ENCODE measurements at places on chromosomes 16 and 17.

DNA sequence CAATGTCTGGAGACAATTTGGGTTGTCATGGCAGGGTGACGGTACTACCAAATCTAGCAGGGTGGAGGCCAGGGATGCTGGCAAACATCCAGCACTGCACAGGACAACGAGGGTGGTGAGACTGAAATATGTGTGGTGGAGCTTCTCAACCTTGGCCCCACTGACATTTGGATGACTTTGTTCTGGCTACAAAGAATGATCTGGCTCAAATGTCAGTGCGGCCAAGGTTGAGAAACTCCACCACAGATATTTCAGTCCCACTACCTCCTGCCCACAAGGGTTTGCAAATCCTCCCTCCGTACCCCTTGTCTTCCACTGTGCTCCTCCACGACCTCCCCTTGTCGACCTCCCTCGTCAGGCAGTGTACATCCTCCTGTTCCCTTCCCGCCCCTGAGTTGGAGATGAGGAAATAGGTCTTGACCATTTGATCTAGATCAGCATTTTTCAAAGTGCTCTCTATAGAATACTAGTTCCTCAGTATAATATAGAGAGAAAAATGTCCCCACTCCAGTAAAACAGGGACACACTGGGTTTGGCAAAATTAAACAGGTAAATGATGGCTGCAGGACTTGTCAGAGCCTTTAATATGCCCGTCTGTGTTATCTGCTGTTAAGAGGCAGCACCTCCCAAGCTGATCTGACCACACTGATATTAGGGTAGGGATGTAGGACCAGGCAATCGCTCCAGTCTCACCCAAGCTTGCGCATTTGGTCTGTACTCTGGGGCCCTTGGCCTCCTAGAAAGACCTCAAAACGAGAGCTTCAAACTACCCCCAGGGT, 6.8 kb downstream of the OSGIN1 start:
- no peak for DNase-seq

- DNase-seq = no peak
These were observed 126.3 kb upstream of the IRX3 start for GRCh38 chr16:54412777-54413455.

GRCh38 chr17:164303-165235, 16.9 kb downstream of the DOC2B start:
- no peak for DNase-seq

DNA sequence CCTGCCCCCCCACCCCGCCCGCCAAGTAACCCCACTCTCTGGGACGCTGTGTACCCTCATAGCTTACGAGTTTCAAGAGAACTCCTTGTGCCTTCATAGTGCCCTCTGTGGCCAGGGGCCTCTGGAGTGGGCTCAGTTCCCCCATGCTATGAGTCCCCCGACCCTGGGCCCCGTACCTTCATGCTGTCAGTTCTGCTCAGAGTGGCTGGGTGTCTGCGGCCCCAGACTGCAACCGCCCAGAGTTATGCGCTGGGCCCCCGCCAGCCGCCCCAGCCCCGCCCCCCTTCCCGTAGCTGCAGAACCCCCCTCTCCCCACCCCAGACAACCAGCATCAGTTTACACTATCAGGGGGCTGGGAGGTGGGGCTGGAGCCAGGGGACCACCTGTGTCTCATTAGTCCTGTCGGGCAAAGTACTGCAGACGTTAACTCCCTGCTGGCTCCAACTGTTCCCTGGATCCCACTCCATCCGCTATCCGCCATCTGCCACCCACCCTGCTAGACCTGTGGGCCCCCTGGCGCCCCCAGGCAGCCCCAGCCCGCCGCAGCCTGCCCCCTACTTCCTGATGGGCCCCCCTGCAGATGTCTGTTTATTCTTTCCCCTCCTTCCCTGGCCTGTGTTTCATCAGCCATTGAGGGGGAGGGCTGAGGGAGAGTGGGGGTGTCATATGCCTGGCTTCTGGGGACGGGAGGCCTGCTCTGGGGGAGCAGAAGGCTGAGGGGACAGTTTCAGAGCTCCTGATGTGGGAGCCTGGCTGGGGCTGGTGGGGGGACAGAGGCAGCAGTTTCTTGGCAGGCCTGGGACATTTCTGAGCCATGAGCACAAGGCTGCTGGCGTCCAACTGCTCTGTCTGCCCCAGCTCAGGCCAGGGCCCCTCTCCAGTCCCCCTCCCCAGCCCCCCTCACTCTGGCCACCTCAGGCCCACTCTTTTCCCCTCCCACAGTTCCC, at the start of gene MFAP4:
Gene MFAP4, minus strand, starts transcription at position 217 of the 947 bp plus-strand sequence. Its CDS starts 35 bp downstream, at position 182.
- peak; percentile 92 for DNase-seq

DNA sequence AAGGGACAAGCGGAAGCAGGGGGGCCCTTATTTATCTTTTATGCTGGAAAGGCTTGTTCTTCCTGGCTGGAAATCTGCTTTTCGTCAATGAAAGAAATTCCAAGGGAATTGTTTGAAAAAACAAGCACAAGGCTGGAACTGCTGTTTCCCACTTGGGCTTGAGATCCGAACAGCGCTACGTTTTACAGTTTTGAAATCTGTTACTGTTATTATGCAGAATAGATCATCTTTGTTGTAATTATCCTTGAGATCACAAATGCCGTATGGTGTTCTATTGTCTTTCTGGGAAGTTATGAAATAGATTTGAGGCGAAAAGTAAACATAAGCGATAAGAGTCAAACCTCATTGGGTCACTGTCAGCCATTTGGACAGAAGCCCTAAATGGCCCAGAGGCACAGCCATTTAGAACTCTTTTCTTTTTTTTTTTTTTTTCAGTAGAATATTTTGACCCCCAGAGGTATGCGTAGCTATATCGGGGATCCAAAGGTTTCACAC, 223.3 kb downstream of the IRX3 start:
- no peak for DNase-seq

- DNase-seq = peak; percentile 8
These were observed 837 bp upstream of the PRDM7 start for GRCh38 chr16:90077757-90078578.

DNA sequence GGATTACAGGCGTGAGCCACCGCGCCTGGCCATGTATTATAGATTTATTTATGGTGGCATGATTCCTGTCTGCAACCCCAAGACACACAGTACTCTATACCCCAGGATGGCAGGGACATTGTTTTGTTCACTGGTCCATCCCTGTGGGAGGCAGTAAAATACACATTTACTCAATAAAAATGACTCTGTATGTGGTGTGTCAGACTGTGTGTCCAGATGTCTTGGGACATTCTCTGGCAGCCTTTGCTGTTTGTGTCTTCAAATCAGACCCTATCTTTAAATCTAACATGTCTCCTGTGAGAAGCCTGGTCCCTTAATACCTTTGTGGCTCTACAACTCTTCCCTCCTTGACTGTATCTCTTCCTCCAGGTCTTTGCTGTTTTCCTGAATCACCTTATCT, 1.7 kb upstream of the COASY start:
- no peak for DNase-seq

DNA sequence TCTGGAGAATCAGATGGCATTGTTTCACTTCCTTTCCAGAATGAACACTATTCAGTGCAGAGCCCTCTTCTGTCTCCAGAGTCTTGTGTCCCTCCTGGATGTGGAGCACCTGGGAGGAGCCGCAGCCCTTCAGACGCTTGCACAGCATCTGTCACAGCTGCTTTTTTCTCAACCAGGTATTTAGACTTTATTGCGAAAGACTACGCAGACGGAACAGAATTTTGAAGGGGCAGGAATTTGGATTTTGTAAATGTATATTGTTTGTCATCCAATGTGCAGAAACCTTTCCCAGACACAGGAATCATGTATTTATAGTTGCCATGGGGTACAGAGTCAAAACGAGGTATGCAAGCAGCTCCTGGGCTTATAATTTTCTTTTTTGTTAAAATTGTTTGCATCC, 20.4 kb downstream of the HEATR3 start:
- DNase-seq = no peak

DNA sequence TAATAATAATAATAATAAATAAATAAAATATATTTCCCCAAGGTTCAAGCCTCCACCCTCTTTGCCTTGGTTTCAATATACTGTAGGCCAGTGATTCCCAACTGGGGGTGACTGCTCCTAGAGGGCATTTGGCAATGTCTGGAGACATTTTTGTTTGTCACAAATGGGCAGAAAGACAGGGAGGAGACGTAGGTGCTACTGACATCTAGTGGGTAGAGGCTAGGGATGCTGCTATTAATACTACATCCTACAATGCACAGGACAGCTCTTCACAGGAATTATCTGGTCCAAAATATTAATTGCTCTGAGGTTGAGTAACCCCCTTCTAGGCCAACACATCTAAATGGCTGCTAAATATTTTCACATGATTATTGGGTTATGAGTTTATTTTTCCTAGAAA, 12.8 kb upstream of the PRR14 start:
- DNase-seq = peak; percentile 49

GRCh38 chr17:38572669-38573365, 32.9 kb downstream of the SRCIN1 start:
- no peak for DNase-seq

DNA sequence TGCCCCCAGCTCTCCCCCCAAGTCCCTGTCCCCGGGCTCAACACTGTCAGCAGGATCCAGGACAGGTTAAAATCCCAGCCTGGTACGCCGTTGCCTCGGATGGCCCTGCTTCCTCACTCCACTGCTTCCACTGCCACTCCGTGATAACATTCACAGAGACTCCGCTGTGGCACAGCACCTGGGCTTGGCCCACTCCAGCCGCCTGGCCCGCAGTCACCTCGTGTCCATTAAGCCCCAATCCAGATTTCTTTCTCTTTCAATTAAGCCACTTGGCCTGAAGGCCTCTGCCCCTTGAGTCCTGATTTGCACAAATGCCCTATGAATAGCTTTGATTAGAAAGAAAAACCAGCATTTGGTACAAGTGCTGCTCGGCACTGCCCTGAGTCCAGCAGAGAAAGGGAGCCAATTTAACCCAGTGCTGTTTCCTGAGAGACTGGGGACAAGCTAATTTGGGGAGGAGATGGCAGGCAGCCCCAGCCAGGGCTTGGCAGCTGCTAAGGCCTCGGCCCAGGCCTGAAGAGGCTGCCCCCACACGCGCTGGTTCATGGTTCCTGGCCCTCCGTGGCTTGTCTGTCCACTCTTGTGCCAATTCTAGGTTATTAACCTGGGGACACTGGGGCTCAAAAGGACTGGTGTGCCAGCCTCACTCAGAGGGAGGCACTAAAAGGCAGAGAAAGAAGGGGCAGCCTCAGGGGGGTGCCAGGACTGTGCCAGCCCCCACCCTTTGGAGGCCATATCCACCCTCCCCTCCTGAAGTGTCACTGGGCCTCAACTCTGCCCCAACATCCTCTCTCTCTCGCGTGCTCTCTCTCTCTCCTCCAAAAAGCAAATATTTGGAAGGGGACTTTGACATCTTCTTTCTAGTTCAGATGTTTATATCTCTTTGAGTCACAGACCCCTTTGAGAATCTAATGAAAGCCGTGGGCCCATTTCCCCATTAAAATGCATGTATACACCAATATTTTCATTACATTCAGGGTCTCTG, 29.8 kb upstream of the SPPL2C start:
- no peak for DNase-seq

GRCh38 chr16:78576941-78577340, 477.5 kb downstream of the WWOX start:
- no peak for DNase-seq

GRCh38 chr17:77410470-77410869, 269.7 kb downstream of the SEC14L1 start:
- DNase-seq = no peak

GRCh38 chr17:81723651-81724209, 11.6 kb downstream of the SLC25A10 start:
- no peak for DNase-seq

GRCh38 chr16:47876511-47876910, 279.3 kb downstream of the ABCC12 start:
- no peak for DNase-seq

- DNase-seq = no peak
These were observed 5.8 kb downstream of the CRHR1 start for GRCh38 chr17:45789874-45790273.

- DNase-seq = no peak
These were observed 3.0 kb downstream of the PECAM1 start for GRCh38 chr17:64387545-64388171.

GRCh38 chr16:89536371-89536770, 24.1 kb upstream of the RPL13 start:
- no peak for DNase-seq

DNA sequence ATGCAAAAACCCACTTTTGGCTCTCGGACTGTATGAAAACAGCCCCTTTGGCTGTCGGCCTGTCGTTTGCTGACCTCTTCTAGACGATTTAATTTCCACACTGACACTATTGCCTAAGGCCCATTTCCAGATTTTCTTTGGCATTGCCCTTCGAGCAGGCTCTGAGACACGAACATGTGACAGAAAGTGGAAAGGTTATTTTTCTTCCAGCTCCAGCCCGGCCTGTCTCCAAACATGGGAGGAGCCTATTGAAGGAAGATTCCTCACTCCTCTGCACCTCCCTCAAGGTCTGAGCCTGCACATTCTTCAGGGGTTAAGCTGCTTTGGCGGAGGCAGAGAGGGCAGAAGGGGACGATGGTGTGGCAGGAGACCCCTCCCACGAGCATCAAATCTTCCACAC, 85.9 kb upstream of the FOXF1 start:
- peak; percentile 54 for DNase-seq

- no peak for DNase-seq
These were observed 3.8 kb upstream of the ZFP90 start for GRCh38 chr16:68535331-68535730.

DNA sequence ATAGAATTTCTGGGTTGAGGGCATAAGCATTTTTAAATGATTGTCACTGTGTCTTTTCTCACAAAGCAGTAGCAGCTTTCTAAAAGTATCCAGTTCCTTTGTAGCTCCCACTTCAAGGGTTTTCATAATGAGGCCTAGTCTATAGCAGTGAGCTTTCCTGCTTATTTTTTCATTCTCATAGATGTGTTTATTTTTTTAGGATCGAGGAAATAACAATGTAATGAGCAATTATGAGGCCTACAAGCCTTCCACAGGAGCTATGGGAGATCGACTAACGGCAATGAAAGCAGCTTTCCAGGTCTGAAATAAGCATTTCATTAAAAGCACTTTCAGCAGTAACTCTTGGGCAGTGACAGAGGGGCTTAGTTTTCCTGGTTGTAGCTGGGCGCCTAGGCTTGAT, 10.6 kb upstream of the PSMC5 start:
- peak; percentile 36 for DNase-seq

DNA sequence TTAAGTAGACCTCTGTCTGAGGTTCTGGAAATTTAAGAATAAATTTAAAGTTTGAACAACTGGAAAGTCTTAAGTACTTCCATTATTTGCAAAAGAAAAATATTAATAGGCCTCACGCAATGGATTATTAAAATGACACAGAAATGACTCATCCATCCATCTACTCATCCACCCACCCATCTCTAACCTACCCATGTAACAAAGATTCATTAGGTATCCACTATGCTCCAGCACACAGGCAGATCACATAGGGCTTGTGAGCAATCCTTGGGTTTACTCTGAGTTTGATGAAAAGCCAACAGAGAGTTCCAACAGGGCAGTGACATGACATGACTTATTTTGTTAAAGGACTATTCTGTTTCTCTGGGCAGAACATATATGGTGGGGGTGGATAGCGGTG, 93.3 kb downstream of the HELZ start:
- DNase-seq = no peak

Measured in fibroblast of gingiva (primary cell).